ENCODE measurements at places on chromosomes 2 and 18.

GRCh38 chr2:15640784-15641183 is 49.1 kb downstream of the DDX1 start:
- no peak for DNase-seq

DNA sequence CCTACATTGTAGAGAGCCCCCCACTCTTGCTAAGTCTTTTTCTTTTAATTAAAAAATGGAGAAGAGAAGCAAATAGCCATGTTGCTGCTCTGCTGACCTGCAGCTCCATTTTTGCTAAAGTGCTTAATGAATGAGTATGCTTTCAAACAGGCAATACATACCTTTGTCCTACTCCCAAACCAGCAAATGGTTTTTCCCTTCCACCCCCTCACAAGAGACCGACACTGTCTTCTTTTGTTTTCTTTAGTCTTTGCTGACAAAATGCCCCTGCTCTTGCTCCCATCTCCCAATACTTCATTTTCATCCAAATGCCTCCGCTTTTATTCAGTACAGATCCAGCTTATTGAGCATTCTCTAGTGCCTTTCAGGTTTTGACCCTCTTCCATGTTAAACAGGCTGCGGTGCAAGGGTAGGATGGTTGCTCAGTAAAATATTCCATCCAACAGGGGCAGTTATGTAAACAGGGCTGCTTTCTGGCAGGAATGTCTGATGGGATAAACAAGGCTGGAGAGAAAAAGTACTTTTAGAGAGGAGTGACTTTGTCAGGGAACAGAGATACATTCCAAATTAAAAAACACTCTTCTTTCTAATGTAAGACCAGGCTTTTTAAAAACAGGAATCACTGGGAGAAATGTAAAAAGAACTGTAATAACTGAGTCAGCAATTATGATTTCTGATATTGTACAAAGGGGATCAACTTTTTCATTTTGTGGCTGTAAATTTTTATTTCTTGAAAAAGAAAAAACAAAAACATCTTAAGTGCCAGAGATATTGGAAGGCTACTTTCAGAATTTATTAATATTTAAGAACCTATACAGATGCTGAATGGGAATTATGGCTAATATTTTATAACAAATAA is 136.8 kb downstream of the MEP1B start:
- DNase-seq = no peak

DNA sequence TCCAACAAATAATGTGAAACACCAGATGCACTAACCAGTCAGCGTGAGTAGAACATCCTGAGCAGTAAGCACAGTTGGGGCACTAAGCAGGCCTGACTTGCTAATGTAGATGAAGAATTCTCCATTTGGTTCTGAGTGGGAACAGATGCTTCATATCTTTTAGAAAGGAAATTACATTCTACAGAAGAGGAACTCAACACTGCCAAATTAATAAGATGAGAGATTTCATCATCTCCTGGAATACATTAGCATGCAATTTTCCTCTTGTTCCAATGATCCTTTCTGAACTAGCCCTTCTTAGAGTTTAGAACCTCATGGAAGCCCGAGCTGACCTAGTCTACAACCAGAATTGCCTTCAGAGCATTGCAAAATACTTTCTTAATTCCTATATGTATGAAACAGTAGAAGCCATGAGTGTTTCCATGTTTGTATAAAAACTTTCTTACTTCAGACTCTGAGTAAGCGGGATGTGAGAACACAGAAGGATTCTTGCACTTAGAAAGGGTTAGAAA is 34.8 kb downstream of the COL5A2 start:
- DNase-seq = no peak

DNA sequence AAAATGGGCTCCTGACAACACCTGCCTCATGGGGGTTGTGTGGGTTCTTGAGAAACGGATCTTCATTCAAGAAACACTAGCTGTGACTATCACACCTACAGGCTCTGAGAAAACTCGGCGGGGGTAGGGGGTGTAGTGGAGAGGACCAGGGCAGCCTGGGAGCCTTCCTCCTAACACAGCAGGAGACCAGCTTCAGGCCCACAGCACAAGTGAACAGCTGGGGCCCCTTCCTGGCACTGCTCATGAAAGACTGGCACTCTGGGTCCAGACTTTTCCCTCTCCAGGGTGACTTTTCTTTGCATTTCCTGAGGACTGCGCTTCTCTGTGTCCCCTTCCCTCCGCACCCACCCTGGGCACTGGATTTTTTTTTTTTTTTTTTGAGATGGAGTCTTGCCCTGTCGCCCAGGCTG is 7.2 kb upstream of the SEMA4C start:
- DNase-seq = no peak

DNA sequence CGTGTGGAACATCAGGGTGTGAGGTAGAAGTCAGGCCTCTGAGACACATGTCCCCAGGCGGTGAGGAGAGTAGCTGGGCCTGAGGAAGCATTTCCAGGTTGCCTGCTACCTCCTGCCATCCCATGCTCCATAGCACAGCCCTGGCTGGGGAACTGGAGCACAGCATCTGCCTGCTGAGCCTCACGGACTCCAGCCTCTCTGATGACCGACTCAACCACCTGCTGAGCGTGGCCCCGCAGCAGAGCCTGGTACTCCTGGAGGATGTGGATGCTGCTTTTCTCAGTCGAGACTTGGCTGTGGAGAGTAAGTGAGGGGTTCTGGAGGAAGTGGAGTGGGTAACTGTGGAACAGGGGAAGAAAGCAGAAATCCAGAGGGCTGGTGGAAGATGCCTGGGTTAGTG is 2.9 kb downstream of the BCS1L start:
- DNase-seq = no peak

DNA sequence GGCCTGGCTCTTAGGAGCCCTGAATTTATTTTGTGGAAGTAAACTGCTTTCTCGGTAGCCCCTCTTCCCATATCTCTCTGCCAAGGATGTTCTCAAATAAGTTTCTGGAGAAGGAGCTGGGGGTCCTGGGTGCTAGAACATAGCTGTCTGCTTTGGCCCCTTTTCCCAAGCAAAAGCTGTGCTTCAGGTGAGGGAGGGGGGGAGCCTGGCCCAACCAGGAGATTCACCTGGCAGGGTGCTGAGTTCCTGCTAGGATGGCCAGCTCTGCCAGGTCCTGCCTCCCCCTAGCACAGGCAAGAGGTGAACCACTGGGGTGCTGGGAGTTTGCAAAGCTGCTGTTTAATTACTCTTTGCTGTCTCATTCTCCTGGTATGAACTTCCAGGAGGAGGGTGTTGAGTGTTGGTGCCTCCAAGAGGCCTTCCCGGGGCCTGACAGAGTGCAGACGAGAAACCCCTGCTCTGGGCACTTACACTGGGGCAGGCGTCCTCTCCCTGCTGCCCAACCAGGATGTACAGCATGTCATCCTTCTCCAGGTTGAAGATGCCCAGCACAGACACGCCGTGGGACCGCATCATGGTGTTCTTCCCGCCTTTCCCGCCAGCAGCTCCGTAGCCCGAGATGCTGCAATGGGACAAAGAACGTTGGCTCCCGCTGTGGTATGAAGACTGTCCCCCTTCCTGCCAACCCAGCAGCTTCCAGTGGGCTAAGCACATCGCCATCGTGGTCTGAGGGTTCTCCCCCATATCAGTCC is 124.2 kb downstream of the CLIP4 start:
- DNase-seq = no peak

DNA sequence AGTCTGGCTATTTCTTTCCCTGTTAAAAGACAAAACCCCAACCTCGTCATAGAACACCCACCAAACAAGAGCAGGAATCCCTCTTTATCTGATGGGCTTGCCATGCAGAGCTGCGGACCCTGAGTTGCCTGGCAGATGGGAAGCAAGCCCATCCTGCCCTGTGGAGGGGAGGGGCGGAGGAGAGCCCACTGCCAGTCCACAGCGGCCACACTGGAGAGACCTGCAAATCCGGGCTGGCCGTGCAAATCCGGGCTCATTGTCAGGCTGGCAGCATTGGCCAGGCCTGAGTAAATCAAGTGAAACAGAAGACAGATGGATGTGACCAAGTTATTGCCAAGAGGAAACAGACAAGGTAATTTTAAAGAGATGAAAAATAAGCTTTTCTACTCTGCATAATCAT is 22.0 kb downstream of the MYL12B start:
- DNase-seq = peak; percentile 31

DNA sequence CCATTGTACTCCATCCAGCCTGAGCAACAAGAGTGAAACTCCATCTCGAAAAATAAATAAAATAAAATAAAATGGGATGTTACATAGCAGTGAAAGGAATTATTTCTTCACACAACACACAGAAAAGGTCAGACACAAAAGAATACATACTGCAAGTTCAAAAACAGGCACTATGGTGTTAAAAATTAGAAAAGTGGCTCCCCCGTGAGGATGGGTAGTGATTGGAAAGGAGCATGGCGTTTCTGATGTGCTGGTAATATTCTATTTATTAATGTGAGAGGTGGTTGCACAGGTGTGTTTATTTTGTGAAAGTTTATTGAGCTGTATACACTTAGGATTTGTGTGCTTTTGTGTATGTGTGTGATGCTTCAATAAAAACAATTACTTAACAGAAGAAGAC is 22.9 kb upstream of the RAB10 start:
- DNase-seq = no peak

- DNase-seq = no peak
Observed at GRCh38 chr2:197250084-197250397, 60.5 kb downstream of the ANKRD44 start.

DNA sequence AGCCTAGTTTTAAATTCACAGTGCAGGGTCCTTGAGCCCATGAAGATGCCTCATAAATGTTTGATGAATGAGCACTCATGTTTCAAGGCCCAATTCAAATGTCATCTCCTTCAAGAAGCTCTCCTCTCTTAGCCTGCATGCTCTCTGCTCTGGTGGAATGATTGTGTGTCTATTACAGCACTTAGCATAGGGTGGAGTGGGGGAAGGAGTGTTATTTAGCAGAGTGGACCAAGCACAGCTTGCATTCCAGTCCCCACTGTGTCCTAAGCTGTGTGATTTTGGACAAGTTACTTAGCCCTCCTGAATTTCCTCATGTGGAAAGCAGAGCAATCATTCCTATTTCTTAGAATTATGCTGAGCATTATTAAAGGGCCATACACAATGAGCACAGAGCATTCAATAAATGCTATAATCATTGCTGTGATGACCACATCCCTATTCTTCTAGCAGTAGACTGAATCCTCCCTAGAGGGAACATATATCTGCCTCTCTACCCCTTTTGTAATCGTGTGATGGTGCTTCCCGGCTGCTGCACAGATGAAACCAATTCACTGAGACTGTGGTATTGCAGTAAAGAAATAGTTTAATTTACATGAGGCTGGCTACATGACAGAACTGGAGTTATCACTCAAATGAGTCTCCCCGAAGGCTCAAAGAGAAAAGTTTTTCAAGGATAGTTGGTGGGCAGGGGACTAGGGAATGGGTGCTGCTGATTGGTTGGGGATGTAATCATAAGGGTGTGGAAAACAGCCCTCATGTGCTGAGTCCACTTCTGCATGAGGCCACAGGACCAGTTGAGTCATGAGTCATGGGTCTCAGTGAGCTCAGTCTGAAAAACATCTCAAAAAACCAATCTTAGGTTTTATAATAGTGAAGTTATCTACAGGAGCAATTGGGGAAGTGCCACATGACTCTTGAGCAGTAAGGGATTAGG is 173.4 kb upstream of the NDUFV2 start:
- DNase-seq = no peak

GRCh38 chr2:154616659-154617058 is 81.8 kb upstream of the KCNJ3 start:
- no peak for DNase-seq
